Cerebellum (tissue), 4 donors: ENCODE measurements at places on chromosomes 5 and 9. TPM values are rescaled to one million over a fixed set of nuclear protein-coding genes. Genes with fewer than 3 reads are reported as not detected.

Gene SCGB3A1
- total RNA-seq = not detected

Gene NDFIP1
- 153 TPM for total RNA-seq

Gene ZNF454
- total RNA-seq = 13.9 TPM

Gene LIX1
- 5.4 TPM for total RNA-seq

Gene MARCOL
- not detected for total RNA-seq
